ENCODE measurements at places on chromosomes 6 and 20.
A peak's percentile ranks its signal among the peaks of the same experiment; 100 is the strongest.

GRCh38 chr6:163748036-163748435 lies 333.5 kb downstream of the QKI start:
- DNase-seq, result no peak

DNA sequence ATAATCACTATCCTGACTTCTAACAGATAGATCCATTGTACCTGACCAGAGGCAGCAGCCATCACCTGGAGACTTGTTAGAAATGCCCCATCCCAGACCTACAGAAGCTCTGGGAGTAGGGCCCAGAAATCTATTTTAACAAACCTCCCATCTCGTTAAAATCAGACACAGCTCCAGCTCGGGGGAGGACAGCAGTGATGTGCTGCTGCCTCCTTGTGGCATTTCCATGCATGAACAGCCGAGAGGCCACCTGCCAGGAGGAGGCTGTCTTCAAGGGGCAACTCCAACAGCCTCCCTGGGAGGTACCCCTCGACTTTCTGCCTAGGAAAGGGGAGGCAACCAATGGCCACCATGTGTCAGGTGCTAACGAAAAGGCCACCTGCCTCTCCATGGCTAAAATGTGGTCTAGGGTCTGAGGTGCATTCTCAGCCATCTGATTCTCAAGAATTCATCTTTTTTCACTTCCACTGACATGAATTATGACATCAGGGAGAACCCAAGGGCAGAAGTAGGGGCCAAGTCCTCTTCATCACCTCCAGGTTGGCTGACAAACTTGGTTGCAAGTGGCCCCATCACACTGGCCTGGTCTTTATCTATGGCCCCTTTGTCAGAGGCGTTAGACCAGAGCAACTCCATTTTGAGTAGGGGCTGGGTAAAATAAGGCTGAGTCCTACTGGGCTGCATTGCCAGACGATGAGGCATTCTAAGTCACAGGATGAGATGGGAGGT lies 12.2 kb upstream of the KCNK15 start:
- no peak for DNase-seq

GRCh38 chr6:43801495-43802181 lies 31.6 kb downstream of the VEGFA start:
- DNase-seq, result no peak

DNA sequence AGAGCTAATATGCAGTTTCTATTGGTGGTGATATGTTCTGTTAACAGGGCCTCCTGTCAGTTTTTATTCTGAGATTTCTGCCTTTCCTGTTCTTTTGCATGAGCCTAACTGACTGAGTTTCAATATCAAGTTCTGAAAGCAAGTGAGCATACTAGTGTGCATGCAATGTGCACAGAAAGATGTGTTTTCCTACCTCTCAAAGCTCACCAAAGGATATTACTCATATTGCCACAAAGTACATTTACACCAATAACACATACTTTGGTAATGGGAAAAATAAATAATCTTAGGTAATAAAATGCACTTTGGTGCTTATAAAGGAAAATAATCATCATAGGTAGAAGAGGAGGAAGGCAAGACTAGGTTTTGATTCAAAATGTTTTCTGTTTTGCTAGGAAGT lies 195.0 kb downstream of the KHDC1L start:
- DNase-seq, result no peak

- DNase-seq, result no peak
Measured at GRCh38 chr6:38686270-38687042, 16.5 kb downstream of the GLO1 start.

DNA sequence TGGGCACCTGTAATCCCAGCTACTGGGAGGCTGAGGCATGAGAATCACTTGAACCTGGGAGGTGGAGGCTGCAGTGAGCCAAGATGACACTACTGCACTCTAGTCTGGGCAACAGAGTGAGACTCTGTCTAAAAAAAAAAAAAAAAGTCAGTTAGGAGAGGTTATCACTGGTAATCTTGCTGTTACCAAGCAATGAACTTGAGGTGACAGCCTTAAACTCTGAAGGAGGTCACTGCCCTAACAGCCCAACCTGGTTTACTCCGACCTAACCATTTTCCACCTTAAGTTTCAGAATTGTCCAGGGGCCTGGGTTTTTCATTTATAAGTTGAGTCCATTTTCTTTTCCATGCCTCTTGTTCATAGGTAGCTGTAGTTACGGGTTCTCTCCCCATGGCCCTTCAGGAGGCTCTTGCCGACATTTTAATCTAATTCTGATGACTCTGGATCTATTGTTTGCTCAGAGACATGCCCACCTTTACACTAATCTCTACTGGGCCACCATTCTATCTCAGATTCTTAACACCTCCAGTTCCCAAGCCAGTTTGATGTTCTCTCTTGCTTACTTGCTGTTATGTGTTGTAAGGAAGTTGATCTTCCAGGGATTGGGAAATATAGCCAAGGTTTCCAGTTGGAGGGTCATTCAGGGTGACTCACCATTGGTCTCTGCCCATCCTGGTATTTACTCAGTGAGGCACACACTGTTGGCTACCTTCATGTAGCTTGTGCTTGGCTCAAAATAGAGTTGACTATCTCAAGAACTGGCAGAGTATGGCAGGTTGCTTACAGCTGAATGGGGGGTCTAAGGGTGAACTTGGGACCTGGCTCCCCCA lies 29.1 kb downstream of the SHLD1 start:
- no peak for DNase-seq

DNA sequence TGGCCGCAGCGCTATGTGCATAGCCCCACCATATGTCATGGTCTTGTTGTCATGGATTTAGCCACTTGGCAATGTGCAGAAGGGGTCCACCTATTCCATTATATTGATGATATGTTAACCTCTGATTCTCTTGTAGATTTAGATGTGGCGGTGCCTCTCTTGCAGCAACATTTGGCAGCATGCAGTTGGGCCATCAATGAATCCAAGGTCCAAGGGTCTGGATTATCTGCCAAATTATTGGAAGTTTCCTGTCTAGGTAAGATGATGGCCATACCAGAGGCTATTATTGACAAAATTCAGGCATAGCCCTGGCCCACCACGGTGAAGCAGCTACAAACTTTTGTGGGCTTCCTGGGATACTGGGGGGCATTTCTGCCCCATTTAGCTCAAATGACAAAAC lies 31.4 kb downstream of the HDDC2 start:
- no peak for DNase-seq

DNA sequence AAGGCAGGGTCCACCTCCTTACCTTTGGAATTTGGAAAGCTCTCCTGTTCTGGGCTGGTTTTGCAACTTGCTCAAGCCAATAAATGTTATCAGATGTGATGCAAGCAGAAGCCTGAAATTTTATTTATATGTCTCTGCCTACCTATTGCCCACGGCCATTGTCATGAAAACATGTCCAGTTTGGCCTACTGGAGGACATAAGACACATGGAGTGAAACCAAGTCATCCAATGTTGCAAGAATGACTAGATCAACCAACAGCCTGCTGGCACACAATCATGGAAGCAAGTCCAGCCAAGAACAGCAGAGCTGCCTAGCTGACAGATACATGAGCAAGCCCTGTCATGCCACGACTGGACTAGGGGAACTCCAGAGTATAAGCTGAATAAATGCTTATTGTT lies 56.7 kb upstream of the IRAK1BP1 start:
- no peak for DNase-seq

- no peak for DNase-seq
Measured at GRCh38 chr6:23499549-23499948, 626.5 kb upstream of the NRSN1 start.

DNA sequence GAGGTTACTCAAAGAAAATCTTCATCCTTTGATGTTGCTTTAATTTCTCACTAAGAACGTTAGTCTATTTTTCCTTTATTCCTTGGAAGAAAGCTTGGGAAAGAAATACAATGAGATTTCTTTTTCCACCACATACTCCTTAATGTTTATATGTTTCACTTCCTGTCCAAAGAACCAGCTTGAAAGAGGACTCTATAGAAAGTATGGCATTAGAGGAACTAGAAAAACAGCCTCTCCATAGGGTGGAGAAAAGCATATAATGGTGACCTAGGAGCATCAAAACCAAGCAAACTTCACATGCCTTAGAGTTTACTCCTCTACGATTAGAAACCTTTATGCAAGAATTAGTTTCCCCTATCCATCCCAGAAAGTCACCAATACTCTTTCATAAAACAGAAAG lies 131.1 kb downstream of the OPRM1 start:
- no peak for DNase-seq

- no peak for DNase-seq
Measured at GRCh38 chr6:138235205-138235604, 16.9 kb upstream of the PBOV1 start.

DNA sequence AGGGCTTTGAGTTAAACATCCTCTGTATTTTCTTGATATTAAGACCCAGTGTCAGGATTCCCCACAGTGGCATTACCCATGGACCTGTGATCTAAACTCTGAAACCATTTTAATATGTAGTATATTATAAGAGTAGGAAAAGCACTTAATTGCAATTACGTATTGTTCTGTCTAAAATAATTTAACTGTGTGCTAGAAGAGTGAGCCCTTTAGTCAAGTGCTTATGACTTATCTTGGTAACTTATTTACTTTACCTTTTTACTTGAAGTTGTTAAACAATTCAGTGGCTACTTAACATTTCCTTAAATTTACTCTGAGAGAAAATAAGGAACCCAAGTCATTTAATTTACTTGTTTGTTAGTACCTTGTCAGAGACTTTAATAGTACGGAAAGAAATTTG lies 173.6 kb downstream of the CDKAL1 start:
- no peak for DNase-seq

GRCh38 chr6:3770023-3770720 lies 18.7 kb upstream of the PXDC1 start:
- DNase-seq, result no peak

DNA sequence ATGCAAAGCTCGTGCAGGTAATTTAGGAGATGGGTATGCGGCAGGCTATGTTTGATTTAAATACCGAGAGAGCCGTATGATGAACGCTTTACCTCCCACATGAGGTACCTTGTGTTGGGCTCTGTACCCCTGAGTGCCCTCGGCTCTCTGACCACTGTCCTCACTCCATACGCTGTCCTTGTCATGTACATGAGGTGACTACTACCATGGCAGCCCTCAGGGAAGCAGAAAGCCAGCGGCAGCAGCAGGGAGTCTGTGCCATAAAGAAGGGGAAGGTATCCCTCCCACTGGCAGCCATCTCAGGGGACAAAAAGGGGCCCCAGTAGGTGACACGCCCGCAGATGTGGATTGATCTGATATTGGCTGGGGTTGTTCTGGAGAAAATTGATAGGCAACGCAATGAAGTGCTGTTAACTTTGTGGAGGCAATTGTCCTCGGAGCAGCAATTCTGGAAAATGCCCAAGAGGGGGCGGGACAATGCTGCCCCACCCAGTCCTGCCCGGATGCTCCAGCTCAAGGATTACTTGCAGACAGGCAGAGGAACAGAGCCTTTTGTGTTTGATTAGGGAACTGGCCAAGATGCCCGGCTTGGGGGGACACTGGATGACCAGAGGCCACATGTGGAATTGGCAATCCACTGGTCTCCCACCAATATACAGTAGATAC lies 38.0 kb upstream of the HSF2 start:
- DNase-seq, result no peak

DNA sequence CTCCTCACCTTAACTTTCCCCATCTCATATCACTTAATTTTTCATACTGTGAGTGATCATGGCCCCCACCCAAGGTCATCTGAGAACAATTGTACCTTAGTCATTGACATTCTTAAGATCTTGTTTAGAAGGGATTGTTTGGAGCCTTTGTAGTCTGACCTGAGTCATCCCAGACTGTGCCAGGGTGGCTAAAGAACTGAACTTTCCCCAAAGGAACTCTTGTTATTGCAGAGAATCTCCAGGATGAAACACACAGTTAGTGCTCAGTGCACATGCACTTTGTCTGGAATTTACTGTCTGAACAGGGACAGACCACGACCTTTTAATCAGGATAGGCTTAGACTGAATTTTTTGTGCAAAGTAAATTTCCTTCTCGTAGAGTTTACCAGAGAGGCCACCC lies 112.6 kb upstream of the CCN2 start:
- DNase-seq, result no peak

- no peak for DNase-seq
Measured at GRCh38 chr6:112177092-112177491, 77.3 kb downstream of the LAMA4 start.

GRCh38 chr20:63161176-63161651 lies 54.7 kb downstream of the YTHDF1 start:
- DNase-seq, result no peak

- DNase-seq, result no peak
Measured at GRCh38 chr6:39814236-39814635, 22.1 kb downstream of the DAAM2 start.

GRCh38 chr6:89605861-89606260 lies 32.7 kb downstream of the LYRM2 start:
- DNase-seq, result no peak

GRCh38 chr6:6348256-6348655 lies 27.8 kb upstream of the F13A1 start:
- no peak for DNase-seq

- DNase-seq, result no peak
Measured at GRCh38 chr6:17836293-17836692, 129.6 kb upstream of the NUP153 start.

GRCh38 chr20:51541189-51542032 lies 1.1 kb downstream of the NFATC2 start:
- DNase-seq, result peak; percentile 71

DNA sequence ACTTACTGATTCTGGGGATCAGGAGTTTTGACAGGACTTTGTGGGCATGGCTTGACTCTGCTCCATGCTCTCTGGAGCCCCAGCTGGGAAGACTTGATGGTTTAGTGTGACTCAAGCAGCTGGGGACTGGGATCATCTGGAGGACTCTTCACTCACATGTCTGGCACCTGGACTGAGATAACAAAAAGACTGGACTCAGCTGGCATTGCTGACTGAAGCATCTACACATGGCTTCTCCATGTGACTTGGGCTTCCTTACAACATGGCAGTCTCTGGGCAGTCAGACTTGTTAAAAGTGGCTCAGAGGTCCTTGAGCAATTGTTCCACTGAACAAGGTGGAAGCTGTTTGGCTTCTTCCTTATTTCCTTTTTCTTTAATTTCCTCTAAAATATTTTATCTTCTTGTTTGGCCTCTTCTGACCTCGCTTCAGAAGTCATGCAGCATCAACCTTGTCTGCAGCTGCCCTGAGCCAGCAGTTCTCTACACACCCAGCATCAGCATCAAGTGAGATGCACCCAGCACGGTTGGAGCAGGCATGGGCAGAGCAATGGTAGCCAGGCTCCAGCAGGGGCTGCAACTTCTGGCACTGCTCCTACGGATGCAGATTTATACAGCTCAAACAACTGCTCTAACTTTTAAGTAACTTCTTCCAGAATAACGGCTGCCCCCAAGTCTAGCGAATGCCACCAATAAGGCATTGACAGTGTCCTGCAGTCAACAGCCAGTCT lies 5.6 kb upstream of the HM13 start:
- no peak for DNase-seq

GRCh38 chr6:7642791-7643190 lies 52.8 kb downstream of the SNRNP48 start:
- no peak for DNase-seq
